Left renal pelvis (tissue), 4 donors: ENCODE measurements at places on chromosomes 6 and 20. TPM values are rescaled to one million over a fixed set of nuclear protein-coding genes. Genes with fewer than 3 reads are reported as not detected.
A peak's percentile ranks its signal among the peaks of the same experiment; 100 is the strongest.

Gene ZSCAN23
- polyA plus RNA-seq, result 17.8 TPM

- DNase-seq, result no peak
These were observed 89.6 kb upstream of the HS3ST5 start for GRCh38 chr6:114432400-114432799.

- DNase-seq, result no peak
These were observed 22.8 kb downstream of the FITM2 start for GRCh38 chr20:44288252-44288651.

GRCh38 chr6:37020381-37020780 lies 14.9 kb downstream of the FGD2 start:
- no peak for DNase-seq

- no peak for DNase-seq
These were observed 6.5 kb upstream of the CAPN11 start for GRCh38 chr6:44152109-44152461.

DNA sequence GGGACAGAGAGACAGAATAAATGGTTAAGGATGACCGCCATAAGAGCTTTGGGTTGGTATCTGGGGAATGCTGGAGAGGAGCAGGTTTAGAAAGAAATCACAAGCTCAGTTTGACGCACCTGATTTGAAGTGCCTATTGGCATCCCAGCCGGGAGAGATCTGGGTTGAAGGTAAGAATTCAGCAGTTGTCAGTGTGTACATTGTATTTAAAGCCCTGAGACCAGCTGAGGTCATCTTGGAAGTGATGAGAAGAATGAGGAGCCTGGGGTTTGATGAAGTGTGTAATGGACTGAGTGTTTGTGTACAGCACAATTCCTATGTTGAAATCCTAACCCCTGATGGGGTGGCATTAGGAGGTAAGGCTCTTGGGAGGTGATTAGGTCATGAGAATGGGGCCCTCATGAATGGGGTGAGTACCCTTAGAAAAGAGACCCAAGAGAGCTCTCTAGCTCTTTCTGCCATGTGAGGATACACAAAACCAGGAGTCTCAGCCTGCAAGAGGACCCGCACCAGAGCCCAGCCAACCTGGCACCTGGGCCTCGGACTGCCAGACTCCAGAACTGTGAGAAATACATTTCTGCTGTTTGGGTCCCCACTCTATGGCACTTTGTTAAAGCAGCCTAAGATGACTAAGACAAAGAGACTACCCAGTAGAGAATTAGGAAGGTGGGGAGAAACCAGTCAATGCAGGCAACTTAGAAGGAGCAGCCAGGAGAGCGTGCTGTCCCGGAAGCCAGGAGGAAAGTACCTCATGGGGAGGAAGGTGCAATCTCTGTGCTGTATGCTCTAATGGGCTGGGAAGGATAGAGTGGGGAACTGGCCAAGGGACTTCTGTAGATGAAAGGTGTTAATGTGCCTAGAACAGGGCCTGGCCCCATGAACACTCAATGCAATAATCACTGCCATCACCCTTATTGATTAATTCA lies 133.7 kb upstream of the SLC24A3 start:
- no peak for DNase-seq

- DNase-seq, result no peak
These were observed 9.0 kb upstream of the ZNF292 start for GRCh38 chr6:87146363-87146762.

- peak; percentile 44 for DNase-seq
These were observed 19.3 kb upstream of the RNGTT start for GRCh38 chr6:88982720-88983119.
